ENCODE measurements at places on chromosomes 1 and 21.

DNA sequence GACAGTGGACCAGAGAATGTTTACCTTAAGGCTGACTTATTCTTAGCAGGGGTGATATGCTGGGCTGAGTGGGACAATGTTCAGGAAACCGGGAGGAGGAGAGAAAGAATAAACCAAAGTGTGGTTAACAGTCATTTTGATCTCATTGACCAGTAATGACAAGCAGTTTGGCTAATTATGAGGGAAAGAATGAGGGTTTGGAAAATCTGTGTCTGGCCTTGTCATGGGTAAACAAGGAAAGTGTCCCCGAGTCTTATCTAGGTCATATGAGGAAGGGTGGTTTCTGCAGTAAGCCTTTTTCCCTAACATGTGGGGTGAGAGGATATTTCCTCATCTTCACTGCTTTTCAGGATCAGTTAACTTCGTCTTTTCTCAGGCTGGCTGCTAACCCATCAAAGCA is 155.0 kb downstream of the TPR start:
- DNase-seq, result no peak

DNA sequence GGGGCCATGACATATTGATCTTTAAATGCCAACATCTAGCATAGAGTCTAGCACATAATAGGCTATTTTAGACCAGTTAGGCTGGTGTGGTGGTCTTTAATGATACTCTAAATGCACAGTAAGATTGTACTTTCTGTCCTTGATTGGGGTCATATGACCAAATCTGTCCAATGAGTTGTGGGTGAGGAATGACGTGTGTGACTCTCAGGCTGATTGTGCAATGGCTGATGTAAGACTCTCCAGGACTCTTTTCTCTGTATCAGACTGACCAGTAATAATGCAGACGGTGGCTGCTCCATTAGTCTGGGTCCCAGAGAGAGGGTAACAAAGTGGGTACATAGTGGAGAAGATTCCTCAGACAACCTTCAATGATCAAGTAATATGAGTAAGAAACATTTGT is 541.6 kb upstream of the CAMK1G start:
- DNase-seq, result no peak

DNA sequence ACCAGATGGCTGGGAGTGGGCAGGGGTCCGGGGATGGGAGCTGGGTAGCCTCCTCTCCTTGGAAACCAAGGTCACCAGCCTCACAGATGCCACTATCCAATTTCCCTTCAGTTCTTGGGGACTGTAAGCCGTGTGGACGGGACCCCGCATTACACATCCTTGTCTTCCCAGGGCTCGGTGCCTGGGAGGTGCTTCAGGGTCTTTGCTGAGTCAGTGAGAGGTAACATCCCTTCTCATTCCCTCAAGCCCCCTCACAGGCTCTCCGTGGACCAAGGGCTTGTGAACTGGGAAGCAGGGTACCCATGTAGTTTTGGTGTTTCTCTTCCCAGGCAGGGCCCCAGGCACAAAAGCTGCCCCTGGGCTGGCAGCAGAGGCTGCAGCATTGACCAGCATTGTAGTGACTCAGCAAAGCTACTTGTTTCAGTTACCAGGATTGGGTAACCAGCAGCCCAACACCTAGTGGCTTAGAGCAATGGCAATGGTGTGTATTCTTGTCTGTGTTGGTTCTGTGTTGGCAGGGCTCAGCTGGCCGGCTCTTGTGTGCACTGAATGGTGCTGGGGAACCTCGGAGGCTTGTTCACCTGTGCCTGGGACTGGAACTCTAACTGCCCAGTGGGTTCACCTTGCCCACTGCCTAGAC is 24.6 kb upstream of the PCBP3 start:
- no peak for DNase-seq

- DNase-seq, result no peak
Measured at GRCh38 chr1:199700551-199700950, 327.0 kb upstream of the NR5A2 start.

GRCh38 chr1:229803626-229804217 is 177.7 kb downstream of the URB2 start:
- DNase-seq, result no peak

DNA sequence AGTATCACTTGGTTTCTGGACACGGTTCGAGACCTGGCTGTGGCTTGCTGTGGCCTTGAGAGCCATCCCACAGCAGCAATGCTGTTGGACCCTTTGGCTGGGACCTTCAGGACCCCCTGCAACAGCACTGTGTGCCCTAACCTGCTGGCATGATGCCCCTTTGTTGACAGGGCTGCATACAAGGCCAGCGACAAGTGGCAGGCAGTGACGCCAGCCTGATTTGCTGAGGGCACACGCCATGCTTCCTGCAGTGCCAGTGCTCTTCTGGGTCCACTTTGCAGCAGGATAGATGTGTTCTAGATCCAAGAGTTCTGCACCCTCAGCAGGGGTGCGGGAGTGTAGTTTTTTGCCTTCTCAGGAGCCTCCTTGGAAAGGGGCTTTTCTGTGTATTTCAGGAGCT is 32.8 kb downstream of the COQ8A start:
- no peak for DNase-seq

- no peak for DNase-seq
Measured at GRCh38 chr1:178494569-178494971, 2.2 kb downstream of the CLEC20A start.

- no peak for DNase-seq
Measured at GRCh38 chr21:25507522-25507921, 99.8 kb downstream of the MRPL39 start.

DNA sequence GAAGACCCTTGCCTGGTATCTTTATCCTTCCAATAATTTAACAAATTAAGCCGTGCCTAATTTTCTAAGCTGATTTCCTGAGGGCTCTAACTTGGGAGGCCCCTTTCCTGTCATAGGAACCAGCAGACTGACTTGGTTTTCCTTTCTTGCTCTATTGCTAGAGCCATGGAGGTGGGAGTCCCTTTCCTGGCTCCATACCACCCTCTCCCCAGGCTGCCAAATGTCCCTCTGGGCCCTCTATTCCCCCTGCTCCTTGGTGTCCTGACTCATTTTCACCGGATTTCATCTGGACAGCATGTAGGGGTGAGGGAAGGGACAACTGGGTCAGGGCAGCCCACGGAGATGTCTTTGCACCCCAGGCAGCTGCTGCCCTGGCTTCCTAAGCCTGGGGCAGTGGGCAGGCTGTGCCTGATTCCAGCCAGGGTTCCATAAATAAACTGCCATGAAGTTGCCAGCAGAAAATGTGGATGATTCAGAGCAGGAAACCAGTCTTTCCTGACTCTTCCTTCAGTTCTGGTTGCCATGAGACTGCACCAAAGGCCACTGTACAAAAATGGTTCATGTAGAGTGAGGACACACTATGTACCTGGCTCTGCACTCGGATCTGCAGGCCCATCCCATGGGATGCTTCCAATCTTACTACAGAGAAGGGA is 38.0 kb upstream of the SERBP1 start:
- no peak for DNase-seq

GRCh38 chr1:32111789-32112188 is 3.9 kb downstream of the KPNA6 start:
- DNase-seq, result no peak

DNA sequence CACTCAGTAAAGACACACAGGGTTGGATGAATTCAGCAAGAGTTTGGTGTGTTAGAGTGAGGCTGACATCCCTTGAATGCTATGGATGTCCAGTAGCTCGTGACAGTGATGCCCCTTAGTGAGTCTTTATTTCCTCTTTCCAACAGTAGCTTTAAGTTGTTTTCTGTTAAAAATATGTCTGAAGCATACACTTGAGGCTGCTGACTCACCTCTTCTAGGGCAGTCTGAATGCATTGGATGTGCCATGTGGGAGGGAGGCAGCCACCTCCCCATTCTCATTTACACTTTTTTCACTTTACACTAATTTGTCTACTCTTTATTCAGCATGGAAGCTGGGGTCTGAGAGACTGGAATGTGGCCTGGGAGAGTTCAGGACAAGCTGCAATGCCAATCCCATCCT is 17.6 kb downstream of the NOS1AP start:
- DNase-seq, result no peak

DNA sequence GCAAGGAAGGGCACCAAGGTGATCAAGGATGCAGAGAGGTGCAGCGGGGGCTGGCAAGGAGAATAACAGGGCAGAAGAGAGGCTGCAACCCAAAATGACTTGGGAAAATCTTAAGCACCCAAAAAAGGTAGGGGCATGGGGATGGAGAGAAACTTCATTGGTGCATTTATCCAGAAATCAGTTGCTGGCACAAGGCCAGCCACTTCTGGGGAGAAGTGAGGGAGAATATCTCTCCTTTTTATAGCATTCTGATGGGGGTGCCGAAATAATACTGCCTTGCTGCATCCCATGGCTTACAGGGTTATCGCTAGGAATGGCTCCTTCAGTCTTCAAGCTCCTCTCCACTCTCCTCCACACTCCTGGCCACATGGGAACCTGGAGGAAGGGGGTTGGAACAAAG is 47.9 kb downstream of the SUSD4 start:
- DNase-seq, result no peak

GRCh38 chr21:31658053-31658452 is 1.4 kb upstream of the SOD1 start:
- no peak for DNase-seq

DNA sequence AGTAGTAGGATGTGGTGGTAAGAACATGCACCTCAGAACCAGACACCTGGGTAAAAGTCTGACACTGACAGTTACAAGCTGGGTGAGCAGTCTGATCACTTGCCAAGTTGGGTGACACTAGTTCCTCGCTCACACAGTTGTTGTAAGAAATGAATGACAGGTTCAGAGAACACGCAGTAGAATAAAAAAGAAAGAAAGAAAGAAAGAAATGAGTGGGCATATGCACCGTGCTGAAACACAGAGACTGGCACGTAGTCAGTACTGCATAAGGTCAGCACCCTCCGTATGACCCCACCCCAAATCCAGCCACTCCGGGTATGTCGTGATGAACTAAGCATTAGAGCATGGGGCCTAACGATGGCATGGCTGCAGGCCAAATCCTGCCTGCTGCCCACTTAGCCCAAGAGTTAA is 90.6 kb downstream of the GLUL start:
- no peak for DNase-seq

- no peak for DNase-seq
Measured at GRCh38 chr1:41568204-41568603, 83.7 kb upstream of the EDN2 start.

DNA sequence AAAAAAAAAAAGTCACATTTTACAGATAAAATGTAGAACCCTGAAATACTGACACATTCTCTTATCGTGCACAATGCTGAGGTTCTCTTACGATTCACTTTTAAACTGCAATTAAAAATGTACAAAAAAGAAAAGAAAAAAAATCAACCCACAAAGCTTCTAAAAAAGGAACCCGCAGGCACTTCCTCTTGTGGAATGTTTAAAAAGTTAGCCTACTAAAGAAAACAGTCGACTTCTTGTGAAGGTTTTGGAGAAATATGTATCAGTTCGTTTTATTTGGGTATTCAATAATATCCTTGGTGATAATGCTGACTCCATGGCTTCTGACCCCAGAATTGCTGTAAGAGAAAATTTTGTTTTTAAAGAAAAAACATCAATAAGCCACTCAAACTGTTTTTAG is 10.2 kb downstream of the HNRNPU start:
- no peak for DNase-seq

DNA sequence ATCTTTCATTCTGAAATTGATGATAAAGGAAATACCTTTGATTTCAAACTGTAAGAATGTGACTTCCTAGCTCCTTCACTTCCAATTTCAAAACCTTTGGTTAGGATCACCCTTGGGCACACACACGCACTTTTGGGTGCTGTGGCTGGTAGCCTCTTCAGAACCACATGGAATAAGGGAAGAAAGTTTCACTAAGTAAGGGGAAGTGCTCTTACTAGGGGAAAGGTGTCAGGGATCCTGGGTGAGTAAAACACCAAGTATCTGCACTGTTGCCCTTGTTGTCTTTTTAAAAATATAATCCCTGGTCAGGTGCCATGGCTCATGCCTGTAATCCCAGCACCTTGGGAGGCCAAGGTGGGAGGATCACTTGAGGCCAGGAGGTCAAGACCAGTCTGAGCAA is 132.4 kb downstream of the SDCCAG8 start:
- DNase-seq, result no peak

- no peak for DNase-seq
Measured at GRCh38 chr1:40944841-40945430, 34.6 kb upstream of the CTPS1 start.

- no peak for DNase-seq
Measured at GRCh38 chr1:184499616-184500015, 112.8 kb downstream of the C1orf21 start.

DNA sequence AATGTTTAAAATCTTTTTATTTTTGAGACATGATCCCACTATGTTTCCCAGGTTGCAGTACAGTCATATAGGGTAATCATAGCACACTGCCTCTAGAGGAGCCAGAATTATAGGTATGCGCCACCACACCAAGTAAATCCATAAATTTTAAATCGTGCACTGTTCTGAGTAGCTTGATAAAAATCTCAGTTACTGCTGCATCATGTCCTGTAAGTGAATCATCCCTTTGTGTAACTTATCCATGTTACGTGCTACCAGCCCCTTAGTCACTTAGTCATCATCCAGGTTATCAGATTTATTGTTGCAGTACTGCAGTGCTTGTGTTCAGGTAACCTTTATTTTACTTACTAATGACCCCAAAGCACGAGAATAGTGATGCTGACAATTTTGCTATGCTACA is 1770.9 kb downstream of the BRINP3 start:
- DNase-seq, result no peak

DNA sequence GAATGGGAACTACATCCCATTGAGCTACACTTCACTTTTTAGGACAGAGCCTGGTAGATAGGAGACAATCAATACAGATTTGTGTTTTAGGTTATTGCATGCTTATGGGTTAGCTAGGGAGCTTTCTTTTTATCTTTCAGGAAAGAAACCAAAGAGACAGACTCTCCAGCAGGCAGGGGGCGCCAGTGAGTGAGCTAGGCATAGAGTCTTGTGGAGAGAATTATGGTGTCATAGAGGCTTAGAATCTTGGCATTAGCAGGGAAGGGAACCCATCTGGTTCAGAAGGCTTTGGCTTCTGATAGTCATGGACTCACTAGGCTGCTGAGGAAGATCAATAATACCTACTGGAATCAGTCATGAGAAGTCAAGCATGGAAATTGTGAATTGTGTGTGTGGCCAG is at the start of gene SMCP:
TSS of gene SMCP (plus strand) at position 281 of the 400 bp plus-strand sequence. CDS start 6,101 bp downstream, outside the sequence.
- no peak for DNase-seq

GRCh38 chr1:42784946-42785693 is at the start of gene TMEM269:
Gene TMEM269 (plus strand): TSS chr1:42784991. CDS start chr1:42789894, 4,903 bp downstream.
- DNase-seq, result no peak

GRCh38 chr1:174060090-174060489 is 37.9 kb upstream of the RC3H1 start:
- no peak for DNase-seq

- peak; percentile 8 for DNase-seq
Measured at GRCh38 chr1:204410688-204411450, 748 bp downstream of the PPP1R15B start.

GRCh38 chr1:24319962-24320361 is 805 bp downstream of the GRHL3 start:
- DNase-seq, result no peak

GRCh38 chr1:202140833-202141232 is 3.7 kb downstream of the ARL8A start:
- DNase-seq, result no peak
